Osteocyte (in vitro differentiated cells): ENCODE measurements at places on chromosomes 2 and 18. TPM values are rescaled to one million over a fixed set of nuclear protein-coding genes. Genes with fewer than 3 reads are reported as not detected.

GRCh38 chr2:47486841-47487497 is 84.0 kb downstream of the MSH2 start:
- H3K27me3 ChIP-seq, result no peaks in the 10 kb centered on the region
- H3K27ac ChIP-seq, result no peak overlapping the region
- H3K4me3 ChIP-seq, result no peak overlapping the region
- DNase-seq, result no peak
- H3K36me3 ChIP-seq, result peaks cover 16% of the 10 kb centered on the region

GRCh38 chr2:234373060-234373459 is 123.8 kb downstream of the ARL4C start:
- no peak overlapping the region for H3K4me3 ChIP-seq
- H3K27me3 ChIP-seq, result no peaks in the 10 kb centered on the region
- H3K4me1 ChIP-seq, result peaks cover 42% of the 10 kb centered on the region
- no peaks in the 10 kb centered on the region for H3K36me3 ChIP-seq
- no peak overlapping the region for H3K27ac ChIP-seq
- DNase-seq, result no peak

The SP110 gene
- 23.6 and 24.1 TPM in 2 replicates for total RNA-seq

GRCh38 chr18:29726646-29727045 is 1315.9 kb downstream of the DSC3 start:
- DNase-seq, result no peak
- no peaks in the 10 kb centered on the region for H3K4me1 ChIP-seq
- no peak overlapping the region for H3K4me3 ChIP-seq
- no peaks in the 10 kb centered on the region for H3K27me3 ChIP-seq
- no peaks in the 10 kb centered on the region for H3K36me3 ChIP-seq
- H3K27ac ChIP-seq, result no peak overlapping the region

The VIT gene
- 10.7 and 11.4 TPM in 2 replicates for total RNA-seq

DNA sequence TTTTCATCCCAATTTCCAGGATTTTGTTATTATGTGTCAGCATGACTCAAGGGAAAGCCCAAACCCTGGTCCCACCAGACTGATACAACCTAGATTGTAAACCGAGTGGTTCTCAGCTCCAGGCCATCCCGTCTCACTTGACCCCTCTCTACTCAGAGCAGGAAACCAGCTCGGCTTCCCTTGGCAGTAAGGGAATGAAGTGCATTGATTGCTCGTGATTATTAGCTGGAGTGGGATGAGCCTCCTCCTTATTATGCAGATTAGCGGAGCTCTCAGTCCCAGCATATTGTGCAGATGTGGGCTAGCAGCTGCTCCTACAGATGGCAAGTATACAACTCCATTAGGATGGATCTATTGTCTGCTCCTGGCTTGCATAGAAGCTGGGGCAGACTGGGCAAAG is 167.6 kb downstream of the LNPK start:
- no peak overlapping the region for H3K27ac ChIP-seq
- no peaks in the 10 kb centered on the region for H3K36me3 ChIP-seq
- no peak overlapping the region for H3K4me3 ChIP-seq
- no peak for DNase-seq
- H3K27me3 ChIP-seq, result peaks cover 13% of the 10 kb centered on the region

DNA sequence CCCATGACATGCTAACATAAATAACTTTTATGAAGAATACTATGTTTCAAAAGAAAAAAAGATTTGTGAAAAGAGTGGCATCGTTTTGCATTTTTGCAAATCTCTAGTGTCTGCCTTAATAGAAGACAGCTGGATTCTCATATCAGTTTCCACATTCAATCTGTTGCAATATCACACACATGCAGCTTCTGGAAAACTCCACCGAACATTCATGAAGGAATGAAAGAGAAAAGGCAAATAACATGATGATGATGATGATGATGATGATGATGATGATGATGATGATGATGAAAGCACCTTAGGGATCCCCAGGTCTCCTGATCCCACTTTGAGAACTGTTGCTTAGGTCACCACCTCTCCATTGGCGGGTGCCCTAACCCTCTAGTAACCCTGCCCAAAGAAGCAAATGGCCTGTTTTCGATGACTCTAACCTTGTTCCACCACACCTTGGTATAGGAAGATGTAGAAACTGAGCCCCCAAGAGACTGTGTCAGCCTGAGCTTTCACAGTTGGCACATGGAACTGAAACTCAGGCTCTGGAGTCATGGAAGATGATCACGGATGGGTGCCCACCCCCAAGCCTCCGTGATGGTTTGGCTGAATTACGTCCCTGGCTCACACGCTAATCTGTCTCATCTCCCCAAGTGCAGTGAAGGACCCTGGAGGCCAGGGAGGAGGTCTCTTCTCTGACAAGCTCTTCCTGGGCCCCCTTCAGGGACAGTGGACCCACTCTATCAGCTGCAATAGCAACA is 80.1 kb upstream of the SMAD7 start:
- no peak for DNase-seq
- no peak overlapping the region for H3K4me3 ChIP-seq
- H3K27me3 ChIP-seq, result no peaks in the 10 kb centered on the region
- no peak overlapping the region for H3K27ac ChIP-seq
- H3K4me1 ChIP-seq, result peaks cover 3% of the 10 kb centered on the region
- H3K36me3 ChIP-seq, result peaks cover 3% of the 10 kb centered on the region

DNA sequence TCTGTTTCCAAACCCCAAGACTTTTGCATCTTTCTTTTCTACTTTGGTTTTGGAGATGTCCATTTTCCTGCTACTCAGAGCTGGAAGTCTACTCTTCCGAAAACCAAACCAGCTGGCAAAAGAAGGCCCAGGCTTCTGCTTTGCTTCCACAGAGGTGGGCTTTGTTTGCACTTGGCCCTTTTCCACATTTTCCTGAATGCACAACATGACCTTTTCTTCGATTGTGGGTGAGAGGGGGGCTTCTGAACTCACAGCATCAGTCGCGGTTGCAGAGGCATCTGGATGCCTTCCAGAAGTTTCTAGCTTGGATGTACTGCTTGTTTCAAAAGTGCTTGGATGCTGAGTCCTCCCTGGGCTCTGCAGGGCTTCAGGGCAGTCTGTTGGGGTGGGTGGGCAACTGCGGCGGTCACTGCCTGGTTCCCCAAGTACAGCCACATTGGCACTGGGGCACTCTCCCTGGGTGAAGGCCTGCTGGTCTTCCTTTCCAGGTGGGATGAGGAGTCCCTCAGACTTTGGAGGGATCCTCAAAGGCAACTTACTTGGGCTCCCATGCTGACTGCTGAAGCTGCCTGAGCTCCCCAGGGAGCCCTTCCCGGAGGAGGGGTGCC is 112.3 kb upstream of the LYPD1 start:
- no peak overlapping the region for H3K4me3 ChIP-seq
- H3K27me3 ChIP-seq, result no peaks in the 10 kb centered on the region
- DNase-seq, result no peak
- H3K27ac ChIP-seq, result no peak overlapping the region

DNA sequence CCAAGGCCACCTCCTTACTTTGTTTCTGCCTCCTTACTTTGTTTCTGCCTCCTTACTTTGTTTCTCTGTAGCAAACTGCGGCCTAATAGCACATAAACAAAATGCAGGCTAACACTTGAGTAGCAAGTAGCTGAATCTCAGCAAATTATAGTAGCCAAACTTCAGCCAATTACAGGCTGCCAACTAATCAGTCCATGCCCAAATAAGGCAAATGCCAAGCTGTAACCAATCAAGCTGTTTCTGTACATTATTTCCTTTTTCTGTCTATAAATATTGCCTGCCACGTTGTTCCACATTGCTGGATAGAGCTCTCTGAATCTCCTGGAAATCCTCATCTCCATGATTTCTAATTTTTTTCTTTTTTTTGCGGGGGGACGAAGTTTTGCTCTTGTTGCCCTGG is 28.7 kb upstream of the FRZB start:
- peaks cover 19% of the 10 kb centered on the region for H3K4me1 ChIP-seq
- DNase-seq, result no peak
- H3K36me3 ChIP-seq, result no peaks in the 10 kb centered on the region

DNA sequence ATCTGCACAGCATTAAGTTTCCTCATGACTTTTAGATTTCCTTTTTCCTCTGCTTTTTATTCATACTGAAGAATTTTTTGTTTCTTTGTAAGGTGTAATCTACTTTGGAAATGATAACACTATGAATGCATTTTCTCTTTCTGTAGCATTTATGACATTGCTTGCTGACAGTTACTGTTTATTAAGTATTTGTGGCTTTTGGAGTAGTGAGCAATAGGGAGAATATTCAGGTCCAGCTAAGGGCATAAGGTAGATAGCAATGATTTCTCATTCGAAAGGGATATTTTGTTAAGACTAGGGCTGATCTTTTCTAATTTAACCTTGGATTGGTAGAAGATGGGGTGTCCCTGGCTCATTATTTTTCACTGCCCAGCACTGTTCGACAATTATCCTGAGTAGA is 80.3 kb downstream of the XRCC5 start:
- H3K4me1 ChIP-seq, result peaks cover 37% of the 10 kb centered on the region
- H3K36me3 ChIP-seq, result peaks cover 35% of the 10 kb centered on the region
- DNase-seq, result no peak
- H3K4me3 ChIP-seq, result no peak overlapping the region

The EVX2 gene
- not detected in 2 replicates for total RNA-seq

- H3K4me1 ChIP-seq, result peaks cover 16% of the 10 kb centered on the region
- no peak for DNase-seq
- H3K4me3 ChIP-seq, result no peak overlapping the region
- peaks cover 2% of the 10 kb centered on the region for H3K36me3 ChIP-seq
Measured at GRCh38 chr2:236107942-236108625, 60.1 kb downstream of the GBX2 start.

- H3K4me3 ChIP-seq, result no peak overlapping the region
- H3K4me1 ChIP-seq, result peaks cover 62% of the 10 kb centered on the region
Measured at GRCh38 chr2:226429476-226429875, 370.1 kb downstream of the IRS1 start.

DNA sequence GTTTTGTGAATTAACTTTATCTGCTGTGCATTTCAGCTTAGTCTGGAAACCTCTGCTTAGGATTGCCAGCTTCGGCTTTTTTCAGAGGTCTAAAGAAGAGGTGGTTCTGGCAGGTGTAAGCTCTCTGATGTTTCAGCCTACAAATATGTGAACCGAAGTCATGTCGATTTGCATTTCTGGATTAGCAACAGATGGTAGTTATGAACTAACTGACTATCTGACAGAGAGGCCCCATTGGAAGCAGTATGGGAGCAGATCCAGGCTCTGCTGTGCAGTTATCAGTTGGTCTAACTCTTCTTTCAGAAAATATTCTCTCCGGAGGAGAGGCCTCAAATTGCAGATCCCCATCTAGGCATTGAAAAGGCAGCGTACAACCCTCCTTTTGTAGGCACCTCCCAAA is 32.7 kb upstream of the SPRED2 start:
- no peak for DNase-seq
- no peaks in the 10 kb centered on the region for H3K27me3 ChIP-seq
- H3K36me3 ChIP-seq, result no peaks in the 10 kb centered on the region
- no peaks in the 10 kb centered on the region for H3K4me1 ChIP-seq
- no peak overlapping the region for H3K27ac ChIP-seq

The IER3IP1 gene
- total RNA-seq, result 14.8 and 15.9 TPM in 2 replicates

DNA sequence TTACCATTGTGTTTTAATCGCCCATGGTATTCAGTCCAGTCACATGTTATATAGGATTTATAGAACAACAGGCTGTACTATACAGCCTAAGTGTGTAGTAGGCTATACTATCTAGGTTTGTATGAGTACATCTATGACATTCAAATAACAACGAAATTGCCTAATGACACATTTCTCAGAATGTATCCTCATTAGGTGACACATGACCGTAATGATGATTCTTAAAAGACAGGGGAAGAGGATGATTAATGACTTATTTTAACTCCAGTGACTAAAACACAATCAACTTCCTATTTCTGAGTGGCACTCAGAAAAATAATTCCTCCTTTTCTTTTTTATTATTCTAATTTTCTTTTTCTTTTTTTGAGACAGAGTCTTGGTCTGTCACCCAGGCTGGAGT is 63.0 kb upstream of the ACSL3 start:
- H3K4me1 ChIP-seq, result peaks cover 35% of the 10 kb centered on the region
- no peak overlapping the region for H3K27ac ChIP-seq
- no peak for DNase-seq
- no peaks in the 10 kb centered on the region for H3K27me3 ChIP-seq
- no peaks in the 10 kb centered on the region for H3K36me3 ChIP-seq
- no peak overlapping the region for H3K4me3 ChIP-seq

The ASPRV1 gene
- total RNA-seq, result 0.52 and 0.75 TPM in 2 replicates

The ASTL gene
- total RNA-seq, result not detected in 2 replicates

The KCNF1 gene
- not detected in 2 replicates for total RNA-seq

DNA sequence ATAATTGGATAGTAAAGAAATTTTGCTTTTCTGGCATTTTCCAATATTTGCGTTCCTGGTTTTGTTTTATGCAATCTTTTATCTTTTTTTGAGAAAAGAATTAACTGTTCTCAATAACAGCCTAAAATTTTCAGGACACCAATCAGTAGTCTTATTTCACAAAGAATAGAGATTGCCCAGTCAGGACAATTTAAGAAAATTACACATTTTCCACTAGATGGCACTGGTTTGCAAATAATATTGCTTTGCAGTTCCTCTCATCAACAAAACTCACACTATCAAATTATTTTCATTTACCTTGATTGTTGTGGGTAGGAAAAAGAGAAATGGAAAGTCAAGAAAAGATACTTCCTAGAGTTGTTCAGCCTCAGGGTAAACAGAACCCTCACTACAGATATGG is 2.4 kb upstream of the RBM45 start:
- no peak overlapping the region for H3K4me3 ChIP-seq
- peaks cover 13% of the 10 kb centered on the region for H3K4me1 ChIP-seq
- no peak for DNase-seq
- H3K27ac ChIP-seq, result no peak overlapping the region
- H3K36me3 ChIP-seq, result no peaks in the 10 kb centered on the region
- H3K27me3 ChIP-seq, result peaks cover 14% of the 10 kb centered on the region

DNA sequence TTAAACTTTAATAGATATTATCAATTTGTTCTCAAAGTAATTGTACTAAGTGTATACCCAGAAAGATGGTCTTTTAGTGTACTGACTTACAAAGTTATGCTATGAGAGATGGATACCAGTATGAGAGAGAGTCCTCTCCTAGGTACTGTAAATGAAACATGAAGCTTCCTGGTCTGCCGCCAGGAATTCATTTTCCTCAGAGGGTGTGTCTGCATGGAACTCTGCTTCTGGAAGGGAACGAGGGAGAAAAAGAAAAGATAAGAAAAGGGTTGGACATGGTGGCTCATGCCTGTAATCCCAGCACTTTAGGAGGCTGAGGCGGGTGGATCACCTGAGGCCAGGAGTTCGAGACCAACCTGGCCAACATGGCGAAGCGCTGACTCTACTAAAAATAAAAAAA is 2.2 kb upstream of the SSB start:
- no peaks in the 10 kb centered on the region for H3K27me3 ChIP-seq
- H3K36me3 ChIP-seq, result peaks cover 4% of the 10 kb centered on the region
- H3K4me1 ChIP-seq, result peaks cover 21% of the 10 kb centered on the region
- no peak overlapping the region for H3K27ac ChIP-seq
- no peak for DNase-seq

GRCh38 chr2:204914708-204915107 is 369.4 kb downstream of the PARD3B start:
- H3K27me3 ChIP-seq, result no peaks in the 10 kb centered on the region
- H3K4me3 ChIP-seq, result no peak overlapping the region
- no peaks in the 10 kb centered on the region for H3K4me1 ChIP-seq
- no peak for DNase-seq
- no peaks in the 10 kb centered on the region for H3K36me3 ChIP-seq
